ENCODE measurements at places on chromosomes 5 and 9.

DNA sequence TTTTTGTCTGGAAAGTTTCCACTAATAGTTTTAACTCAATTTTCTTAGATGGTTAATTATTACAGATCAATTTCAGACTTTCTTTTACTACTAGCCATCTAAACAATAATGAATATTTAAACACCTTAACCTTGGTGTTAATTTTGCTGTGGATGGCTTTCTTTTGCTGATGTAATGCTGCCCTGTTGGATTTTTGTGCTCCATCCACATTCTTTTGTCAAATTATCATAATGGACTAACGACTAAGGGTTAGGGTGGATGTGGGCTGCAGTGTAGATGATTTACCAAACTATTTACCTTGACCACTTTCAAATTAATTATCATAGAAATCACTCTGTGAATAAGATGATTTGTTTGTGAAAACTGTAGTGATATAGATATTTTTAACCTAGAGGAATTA, 15.6 kb upstream of the TMEM38B start:
- DNase-seq = no peak

DNA sequence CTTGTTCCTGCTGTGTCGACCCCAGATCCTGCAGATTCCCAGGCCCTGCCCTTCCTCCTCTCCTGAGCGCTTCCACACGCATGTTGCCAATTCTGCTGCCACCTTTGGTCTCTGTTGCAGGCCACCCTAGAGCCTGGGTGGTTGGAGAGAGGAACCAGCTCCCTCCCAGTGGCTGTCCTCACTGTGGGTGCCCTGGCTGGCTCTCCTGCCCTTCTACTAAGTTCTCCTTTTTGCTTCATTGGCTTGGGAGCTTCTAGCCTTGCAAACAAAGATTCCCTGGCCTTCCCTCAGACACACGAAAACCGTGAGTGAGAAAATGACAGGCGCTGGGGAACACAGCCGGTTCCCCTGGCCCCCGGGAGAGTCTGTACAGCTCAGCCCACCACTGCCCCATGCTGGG, 14.2 kb upstream of the NCS1 start:
- no peak for DNase-seq

- no peak for DNase-seq
These were observed 6.9 kb downstream of the AK3 start for GRCh38 chr9:4734150-4734549.

GRCh38 chr9:80952363-80952922, 736.9 kb downstream of the TLE1 start:
- no peak for DNase-seq

DNA sequence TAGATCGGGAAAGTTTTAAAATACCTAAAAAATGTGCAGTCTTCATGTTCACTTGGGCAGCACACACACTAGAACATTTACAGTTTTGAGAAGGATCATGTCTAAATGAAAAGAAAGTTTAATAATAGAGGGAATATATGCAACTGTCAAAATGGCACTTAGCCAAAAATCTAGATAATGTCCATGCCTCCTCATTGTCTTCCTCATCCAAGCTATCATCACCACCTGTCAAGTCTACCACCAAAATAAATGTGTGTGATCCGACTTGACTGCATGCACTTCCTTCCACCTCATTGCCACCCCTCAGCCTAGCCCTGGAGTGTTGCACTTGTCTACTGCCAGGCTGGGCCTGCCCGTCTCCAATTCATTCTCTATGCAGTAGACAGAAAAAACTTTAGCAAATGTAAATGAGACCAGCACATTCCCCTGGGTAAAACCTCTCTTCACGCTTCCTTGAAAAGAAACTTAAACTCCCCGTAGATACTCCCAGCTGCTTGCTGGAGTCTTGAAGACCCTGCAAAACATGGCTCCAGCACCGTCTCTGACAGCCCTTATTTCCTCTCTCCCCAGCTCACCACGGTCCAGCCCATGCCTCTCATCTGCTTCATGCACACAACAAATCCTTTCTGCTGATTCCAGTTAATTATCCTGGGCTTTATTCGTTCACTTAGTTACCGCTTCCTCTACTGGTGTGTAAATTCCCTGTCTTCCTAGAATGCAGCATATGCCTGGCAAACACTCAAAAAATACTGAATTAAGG, 66.9 kb downstream of the FANCC start:
- DNase-seq = no peak

DNA sequence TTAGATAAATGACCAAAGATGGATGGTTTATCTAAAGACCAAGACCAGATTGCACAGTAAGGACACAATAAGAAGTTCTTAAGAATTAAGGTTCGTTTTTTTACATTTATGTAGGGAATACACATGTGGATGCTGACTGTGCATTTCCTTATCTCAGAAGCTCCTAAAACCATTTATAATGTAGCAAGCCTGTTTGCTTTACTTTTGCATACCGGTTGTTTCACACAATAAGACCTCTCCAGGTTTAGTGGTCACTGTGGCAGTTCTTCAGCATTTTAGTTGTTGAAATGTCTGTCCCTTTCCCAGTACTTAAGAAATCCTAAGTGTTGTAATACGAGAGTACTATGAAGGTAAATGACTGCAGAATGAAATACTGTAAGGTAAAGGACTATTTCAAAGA, 43.6 kb downstream of the BASP1 start:
- no peak for DNase-seq

DNA sequence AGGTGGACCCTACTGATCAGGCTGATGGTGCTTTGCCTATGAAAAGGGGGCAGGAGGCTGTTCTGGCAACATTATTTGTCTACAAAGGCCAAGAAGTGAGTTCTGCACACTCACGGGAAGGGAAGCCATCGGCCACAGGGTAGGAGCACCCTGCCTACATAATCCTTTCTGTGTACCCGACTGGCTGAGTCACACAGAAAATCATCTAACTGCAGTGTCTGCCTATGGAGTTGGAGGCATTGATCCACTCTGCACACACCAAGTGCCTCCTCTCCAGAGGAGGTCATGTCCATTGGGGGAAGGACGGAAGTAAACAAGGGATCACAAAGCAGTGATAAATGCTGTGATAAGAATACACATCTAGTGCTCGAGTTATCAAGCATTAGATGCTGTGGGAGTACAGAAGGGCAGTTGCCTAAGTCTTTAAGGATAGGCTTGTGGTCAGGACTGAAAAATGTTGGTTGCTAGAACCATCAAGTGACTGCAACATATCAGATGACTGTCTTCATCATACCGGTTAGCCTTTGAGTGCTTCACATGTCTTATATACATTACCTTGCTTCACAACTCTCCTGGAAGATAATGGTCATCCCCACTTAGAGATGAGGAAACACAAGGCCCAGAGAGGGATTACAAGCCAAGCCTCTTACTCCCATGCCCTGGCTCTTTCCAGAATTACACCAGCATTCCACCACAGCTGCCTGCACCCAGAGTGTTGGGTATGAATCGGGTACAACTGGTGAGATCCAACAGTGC, 1.3 kb upstream of the SLC2A8 start:
- DNase-seq = no peak

- DNase-seq = no peak
These were observed 535 bp downstream of the RFX3 start for GRCh38 chr9:3525096-3525835.

DNA sequence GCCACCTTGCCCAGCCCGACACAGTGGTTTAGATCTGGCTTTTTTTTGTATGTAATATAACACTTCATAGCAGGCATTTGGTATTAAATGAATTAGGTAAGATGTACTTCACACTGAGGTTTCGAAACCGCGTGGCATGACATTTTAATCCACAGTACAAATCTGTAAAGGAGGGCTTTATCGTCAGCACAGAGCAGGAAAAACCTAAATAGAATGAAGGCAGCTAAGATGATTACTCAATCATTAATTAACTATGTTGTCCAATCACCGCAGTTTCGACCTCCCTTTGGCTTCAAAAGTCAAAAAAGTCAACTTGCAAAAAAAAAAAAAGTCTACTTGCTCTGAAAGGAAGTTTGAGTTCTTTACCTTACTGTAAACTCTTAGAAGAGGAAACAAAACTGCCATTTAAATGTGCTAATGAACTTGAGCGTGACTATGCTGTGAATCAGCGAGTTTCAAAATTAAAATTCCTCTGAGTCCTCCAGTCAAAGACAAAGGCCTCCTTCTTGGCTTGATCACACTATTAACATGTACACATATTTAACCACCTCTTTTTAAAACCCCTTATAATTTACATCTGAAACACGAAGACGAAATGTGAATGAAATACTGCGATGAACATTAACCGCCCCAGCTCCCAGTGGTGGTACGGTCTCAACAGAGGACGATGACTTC, 698 bp upstream of the SEC24A start:
- no peak for DNase-seq

- DNase-seq = no peak
These were observed 410.8 kb downstream of the CETN3 start for GRCh38 chr5:89998519-89999305.

- no peak for DNase-seq
These were observed 491.5 kb upstream of the TUSC1 start for GRCh38 chr9:26169708-26170107.

- no peak for DNase-seq
These were observed 100.9 kb upstream of the APC start for GRCh38 chr5:112636751-112637150.

DNA sequence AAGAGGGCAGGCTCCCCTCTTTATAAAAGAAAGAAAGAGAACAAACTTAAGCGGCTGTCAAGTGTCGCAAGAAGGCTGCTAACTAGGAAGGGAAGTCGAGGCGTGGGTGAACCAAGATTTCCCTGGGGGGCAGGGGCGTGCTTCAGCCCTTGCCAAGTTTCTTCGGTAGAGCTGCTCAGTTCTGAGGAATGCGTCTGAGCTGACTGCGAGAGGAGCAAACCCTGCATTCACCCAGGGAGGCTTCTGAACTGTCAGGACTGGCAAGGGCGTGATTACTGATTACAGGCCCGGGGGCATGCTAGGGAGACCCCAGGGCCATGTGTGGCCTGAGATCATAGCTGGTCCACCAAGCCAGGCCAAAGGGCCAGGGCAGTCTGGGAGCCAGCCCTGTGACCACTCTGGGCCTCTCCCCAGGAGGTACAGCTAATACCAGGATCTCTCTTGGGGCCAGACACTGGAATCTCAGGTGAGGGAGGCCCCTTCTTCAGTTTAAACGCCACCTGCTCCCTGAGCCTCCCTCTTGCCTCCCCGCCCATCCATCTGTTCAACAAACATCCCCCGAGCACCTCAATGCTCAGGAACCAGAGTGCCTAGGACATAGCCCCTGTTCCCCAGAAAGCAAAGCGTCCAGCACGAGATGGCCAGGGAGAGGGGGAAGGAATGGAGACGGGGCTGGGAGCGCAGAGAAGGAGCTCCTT, 30.9 kb downstream of the SARDH start:
- DNase-seq = no peak

GRCh38 chr9:4973902-4974301, 11.2 kb upstream of the JAK2 start:
- no peak for DNase-seq

DNA sequence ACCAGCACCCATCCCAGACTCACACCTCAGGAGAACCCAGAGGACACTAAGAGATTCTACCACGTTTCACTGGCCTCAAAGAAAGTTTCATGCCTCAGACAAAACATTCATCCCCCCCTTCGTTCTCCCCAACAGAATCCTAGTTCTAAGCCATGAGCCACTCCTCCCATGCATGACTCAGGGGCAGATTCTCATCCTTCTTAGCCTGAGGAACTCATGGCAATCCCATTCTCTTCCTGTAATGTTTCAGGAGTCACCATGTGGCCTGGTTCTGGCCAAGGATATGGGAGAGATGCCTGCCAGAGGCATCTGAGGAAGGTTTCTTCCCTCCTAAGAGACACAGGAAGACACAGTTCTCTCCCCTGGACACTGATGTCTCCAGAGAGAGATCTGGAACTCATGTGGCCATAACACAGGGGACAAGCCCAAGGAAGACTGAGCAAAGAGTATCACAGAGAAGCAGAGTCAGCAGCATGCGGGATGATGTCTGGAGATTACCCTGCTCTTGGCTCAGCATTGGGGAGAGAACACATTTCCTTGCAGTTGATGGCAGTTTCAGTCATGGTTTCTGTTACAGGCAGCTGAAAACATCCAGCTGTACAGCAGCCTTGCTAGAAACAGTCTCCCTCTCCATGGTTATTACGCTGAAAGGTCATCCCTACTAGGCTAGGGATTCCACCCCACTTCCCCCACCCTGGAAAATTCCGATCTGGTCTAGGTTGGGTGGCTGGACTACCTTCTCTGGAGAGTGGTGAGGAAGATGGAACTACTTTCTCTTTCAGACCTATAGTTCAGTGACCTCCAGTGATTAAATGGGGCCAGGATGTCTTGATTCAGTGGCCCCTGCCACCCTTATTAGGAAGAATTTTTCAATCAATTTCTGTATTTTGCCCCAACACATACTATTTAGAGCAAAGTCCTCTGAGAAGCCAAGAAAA, 115.4 kb downstream of the ZNF608 start:
- DNase-seq = no peak

DNA sequence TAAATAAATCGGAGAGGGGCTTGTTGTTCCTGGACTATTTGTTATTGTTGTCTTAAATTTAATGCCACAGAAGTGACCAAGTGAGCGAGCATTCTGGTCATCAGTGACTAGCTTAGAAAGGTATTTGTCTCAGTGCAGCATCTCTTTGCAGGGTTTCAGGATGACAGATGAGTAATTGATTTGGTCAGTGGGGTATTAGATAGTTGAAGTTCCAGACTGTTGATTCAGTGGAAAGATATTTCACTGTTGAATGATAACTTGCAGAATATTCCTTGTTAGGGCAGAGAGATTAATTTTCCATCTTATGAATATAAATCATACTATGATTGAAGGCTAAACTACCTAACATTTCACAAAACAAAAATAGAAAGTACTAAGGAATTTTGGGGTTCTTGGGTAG, 122.4 kb downstream of the TRIO start:
- peak; percentile 34 for DNase-seq

DNA sequence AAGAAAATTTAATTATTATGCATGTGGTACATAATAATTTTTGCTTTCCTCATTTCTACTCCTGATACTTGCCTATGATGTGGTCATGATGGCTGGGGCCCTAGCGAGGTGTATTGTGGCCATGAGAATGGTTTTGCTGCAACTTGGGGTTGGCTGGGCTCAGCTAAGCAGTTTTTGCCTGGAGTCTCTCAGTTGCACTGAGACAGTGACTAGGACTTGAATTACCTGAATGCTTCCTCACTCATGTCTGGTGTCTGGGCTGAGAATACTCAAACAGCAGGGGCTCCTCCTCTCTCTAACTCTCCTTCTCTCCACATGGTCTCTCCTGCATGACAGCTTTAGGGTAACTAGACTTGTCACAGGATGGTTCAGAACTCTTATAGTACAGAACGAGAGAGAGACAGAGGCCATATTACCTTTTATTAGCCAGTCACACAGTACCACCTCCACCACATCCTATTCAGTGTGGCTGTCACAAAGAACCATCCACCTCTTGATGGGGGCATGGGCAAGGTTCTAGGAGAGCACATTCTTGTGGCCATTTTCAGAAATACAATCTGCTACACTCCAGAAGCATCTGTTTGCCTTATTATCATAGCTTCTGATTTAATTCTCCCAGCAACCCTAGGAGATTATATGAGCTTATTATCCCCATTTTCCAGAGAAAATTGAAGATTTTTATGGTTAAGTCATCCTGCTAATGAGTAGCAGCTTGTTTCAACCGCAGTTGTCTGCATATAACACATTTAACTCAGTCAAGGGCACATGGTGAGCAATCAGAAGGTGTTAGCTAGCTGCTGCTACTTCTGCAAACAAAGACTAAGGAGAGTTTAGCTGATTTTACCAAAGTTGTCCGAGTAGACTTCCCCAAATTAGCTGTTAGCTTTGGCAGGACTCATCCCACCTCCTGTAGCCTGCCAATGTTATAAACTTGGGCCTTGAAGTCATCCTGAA, 245.1 kb downstream of the DOCK8 start:
- no peak for DNase-seq

Measured in H54 (cell line).